Hepatocyte (in vitro differentiated cells): ENCODE measurements at places on chromosomes 11 and 22.

- DNase-seq = no peak
Measured at GRCh38 chr11:31865606-31866300, 54.6 kb upstream of the PAX6 start.

- DNase-seq = no peak
Measured at GRCh38 chr22:19626042-19626587, 88.2 kb upstream of the SEPTIN5 start.

DNA sequence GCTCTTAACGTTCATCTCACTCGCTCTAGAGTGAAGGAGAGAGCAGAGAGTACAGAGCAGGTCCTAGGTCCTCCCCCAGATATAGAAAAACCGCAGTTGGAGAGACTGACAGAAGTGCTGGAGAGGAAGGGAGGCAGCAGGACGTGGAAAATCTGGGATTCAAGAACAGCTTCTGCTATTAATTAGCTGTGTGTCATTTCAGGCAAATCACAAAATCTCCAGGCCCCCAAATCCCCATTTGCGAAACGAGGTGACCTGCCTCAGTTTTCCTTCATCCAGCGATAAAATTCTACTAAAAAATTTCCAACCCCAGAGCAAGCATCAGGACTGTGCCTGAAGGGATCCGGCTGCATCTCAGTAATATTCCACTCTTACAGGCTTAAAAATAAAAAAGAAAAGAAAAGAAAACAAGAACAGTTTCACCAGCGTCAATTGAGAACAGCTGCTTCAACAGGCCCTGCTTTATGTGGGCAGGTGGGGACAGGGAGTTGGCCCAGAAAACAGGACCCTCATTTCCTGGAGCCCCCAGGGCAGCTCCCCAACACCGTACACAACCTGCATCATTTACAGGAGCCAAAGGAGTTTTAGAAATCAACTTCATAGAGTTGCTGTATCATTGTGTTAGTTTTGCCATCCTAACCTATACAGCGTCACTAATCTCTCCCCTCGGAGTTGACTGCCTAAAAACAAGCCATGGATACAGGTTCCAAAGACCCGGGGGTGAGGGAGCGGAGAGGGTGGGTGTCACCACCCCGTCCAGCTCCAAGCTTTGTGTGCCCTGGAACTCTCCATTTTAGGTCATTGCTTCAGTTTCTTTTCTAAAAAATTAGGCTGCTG, 2.3 kb upstream of the MALAT1 start:
- peak; percentile 24 for DNase-seq

DNA sequence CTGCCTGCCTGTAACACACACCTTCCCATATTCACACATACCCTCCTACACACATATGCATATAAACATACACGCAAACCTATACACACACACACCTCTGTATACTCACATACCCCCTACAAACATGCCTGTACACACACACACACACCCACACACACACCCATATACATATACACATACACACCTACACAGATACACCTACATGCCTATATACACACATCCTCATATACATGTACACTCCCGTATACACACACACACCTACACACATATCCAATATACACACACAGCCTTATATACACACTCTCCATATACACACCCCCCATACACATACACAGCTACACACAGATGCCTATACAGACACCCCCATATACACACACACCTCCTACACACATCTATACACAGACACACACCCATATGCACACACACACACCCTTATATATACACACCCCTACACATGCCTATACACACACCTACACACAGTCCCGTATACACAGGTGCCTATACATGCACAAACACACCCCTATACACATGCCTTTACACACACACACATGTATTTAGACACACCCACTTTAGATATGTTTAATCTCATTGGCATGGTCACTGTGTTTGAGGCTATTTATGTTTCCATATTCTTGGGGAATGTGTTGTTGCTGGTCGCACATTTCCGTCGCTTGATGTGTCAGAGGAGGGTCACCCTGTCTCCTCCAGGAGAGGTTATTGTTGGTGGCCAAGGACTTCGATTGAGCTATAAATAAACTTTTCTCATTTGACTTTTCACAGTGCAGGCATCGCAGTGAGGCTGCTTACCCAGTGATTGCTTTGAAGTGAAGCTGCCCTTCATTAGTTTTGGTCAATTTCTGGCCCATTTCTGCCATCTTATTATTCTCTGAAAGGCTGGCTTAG, 243.3 kb downstream of the TBC1D22A start:
- no peak for DNase-seq

DNA sequence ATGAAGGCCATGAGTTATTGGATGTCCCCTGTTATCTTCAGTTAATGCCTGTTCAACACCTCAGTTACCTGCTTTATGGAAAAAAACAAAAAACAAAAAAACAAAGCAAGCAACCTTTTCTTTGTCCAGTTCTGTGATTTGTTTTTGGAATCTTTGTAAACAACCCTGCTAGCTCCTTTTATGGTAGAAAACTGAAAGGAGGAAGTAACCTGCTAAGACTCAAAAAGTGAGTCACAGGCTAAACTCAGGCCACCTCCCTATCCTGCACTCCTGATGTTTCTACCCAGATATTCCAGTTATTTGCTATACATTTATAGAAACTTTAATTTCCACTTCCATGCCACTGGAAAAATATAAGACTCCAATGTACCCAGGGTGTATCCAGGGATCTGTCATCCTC, 20.6 kb upstream of the TLCD5 start:
- peak; percentile 47 for DNase-seq
